NCI-H524 treated with DMSO at 0.1 percent for 48 hours (cell line): ENCODE measurements at places on chromosomes 6 and 20.

DNA sequence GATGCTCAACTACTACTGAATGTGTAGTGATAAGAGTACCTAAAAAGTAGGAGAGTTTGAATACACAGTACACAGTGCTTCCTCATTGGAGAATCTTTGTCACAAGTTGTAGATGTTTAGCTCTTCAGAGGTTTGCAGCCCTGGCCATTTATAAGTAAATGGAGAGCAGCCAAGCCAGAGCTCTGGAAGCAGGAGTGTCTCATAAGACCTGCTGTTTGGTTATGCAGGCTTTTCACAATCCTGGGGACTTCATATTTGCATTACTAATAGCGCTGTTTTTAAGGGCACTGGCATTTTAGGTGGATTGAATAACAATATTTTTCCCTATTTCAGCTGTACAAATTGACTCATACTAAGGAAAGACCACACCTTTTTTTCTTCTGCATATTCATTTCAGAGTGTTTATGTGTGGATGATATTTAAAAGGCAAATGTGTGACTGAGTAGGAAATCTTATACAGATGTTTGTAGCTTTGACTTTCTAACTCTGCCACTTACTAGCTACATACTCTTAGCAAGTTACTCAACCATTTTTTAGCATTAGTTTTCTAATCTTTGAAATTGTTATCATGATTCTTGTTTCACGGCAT, 730.5 kb upstream of the MAP3K7 start:
- no peak for DNase-seq

DNA sequence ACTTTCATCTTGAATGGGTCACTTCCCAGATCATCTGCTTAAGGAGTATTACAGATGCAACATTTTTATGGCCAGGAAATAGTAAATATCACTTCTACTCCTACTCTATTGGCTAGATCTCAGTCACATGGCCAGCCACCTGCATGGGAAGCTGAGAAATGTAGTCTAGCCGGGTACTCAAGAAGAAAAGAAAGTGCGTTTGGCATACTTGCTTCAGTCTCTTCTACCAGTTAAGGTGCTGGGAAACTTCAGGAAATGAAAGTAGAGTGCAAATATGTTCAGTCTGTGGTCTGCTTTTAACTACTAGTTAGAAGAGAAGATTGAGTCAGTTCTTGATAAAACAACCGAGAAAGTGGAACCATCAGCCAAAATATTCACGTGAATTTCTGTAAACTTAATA, 129.2 kb downstream of the PDSS2 start:
- DNase-seq, result no peak

GRCh38 chr6:148955441-148955840, 208.6 kb downstream of the UST start:
- DNase-seq, result no peak

DNA sequence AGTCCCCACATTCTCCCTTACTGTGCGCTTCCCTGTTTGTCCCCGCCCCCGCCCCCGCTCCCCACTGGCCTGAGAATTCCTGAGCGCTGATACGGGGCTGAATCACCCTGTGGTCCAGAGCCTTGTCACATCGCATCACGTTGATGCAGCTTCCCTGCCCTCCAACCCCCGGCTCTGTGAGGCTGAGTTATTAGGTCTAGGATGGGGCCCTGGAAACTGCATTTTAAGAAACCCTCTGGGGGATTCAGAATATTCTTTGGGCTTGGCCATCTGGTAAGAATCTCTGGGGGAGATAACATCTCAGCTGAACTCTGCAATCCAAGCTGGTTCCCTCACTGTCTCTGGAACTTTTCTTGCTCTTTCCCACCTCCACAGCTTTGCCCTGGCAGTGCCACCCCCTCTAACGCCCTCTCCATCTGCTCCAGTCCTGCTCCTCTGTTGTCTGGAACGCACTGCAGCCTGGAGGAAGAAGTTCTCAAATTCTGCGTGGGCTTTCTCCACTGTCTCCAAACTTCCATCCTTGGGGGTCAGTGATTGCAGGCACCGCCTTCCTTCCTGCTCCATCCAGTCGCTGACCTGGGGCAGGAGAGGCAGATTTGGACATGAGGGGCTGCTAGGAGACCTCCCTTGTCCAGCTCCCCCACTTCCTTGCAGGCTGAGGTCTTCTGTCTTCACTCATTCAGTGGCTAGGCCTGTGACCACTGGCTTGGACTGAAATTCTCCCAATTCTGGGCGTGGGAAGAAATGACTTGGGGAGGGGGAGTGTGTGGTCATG, 42.6 kb downstream of the KIAA1755 start:
- no peak for DNase-seq

DNA sequence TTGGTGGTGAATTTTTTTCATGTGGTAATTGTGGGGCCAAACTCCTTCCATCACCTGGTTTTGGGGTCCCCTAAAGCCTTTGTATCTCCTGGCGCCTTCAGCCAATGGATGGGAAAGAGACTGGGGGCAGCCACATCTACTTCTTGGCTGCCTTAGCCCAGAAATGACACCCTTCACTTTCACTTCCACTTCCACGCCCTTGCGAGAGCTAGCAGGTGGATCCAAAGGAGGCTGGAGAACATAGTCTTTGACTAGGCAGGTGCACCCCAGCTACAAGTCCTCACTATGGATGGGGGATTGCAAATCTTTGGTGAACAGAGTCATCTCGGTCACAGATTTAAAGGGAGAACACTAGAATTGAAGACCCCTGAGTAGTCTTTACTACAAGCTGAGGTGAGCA, 70.8 kb downstream of the NDUFAF5 start:
- no peak for DNase-seq

DNA sequence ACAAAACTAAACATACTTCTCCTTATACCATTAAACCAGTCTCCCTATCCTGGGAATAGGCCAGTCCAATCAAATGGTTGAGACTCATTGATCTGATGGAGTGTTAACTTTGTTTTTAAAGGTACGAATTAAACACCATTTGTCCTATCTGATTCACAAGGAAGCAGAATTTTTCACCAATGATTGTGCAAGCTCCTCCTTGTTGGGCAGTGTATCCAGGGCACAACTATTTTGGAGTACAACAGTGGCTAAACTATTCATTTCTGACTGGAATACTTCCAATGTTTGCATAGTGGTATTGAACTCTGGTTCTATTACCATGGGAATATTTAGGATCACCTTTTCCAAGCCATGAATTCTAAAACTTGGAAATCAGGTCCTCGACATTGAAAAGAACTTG, 5.4 kb upstream of the PPP1R3G start:
- DNase-seq, result no peak

- DNase-seq, result no peak
Observed at GRCh38 chr20:23407781-23408464, 13.4 kb downstream of the NAPB start.

DNA sequence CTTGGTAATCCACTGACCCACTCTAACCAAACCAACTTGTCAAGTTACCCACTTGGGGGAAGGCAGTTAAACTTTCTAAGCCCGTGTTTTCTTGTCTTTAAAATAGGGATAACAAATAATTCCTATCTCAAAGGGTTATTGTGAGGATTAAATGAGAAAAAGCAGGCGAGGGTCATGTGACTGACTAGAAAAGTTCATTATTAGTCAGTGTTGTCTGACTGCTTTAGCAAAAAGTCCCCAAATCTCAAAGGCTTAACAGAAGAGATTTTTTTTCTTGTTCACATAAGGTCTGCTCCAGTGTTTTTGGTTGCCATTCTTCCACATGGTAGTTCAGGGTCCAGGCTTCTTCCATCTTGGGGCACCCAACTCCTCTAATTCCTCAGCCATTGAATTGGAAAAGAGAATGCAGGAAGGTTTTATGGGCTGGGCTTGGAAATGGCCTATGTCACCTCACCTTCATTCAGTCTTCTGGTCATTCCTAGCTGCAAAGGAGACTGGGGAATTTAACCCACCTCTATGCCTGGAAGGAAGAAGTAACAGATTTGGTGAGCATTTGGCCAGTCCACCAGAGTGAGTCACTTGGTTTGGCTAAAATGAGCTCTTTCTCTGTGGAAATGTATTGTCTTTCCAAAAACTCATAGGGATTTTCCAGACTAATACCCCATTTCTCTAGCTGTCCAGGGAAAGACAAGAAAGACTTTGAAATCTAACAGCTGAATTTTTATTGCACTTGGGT, 77.0 kb downstream of the CAP2 start:
- no peak for DNase-seq

GRCh38 chr20:8766868-8767390, 302.0 kb upstream of the PLCB4 start:
- no peak for DNase-seq

- DNase-seq, result no peak
Observed at GRCh38 chr20:2697768-2698167, 5.2 kb downstream of the EBF4 start.

DNA sequence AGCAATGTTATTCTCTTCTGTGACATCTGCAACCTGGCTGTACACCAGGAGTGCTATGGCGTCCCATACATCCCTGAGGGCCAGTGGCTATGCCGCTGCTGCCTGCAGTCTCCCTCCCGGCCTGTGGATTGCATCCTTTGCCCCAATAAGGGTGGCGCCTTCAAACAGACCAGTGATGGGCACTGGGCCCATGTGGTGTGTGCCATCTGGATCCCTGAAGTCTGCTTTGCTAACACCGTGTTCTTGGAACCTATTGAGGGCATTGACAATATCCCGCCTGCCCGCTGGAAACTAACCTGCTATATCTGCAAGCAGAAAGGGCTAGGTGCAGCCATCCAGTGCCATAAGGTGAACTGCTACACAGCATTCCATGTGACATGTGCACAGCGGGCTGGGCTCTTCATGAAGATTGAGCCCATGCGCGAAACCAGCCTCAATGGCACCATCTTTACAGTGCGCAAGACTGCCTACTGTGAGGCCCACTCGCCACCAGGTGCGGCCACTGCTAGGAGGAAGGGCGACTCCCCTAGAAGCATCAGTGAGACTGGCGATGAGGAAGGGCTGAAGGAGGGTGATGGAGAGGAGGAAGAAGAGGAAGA, 4.6 kb downstream of the BRPF3 start:
- DNase-seq, result no peak

DNA sequence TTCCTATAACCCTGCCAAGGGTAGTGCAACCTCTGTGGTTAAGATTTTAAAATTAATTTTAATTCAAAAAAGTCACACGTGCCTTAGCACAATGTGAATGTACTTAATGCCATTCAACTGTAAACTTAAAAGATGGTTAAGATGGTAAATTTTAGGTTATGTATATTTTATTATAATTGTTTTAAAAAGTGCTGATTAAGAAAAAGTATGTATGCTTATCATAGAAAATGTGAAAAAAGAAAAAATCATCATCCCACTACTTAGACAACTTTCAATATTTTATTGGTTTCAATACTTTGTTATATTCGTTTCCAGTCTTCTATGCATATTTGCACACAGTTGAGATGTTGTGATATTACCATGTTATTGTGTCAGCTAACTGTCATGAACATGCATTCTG, 18.7 kb downstream of the ARFGEF2 start:
- no peak for DNase-seq

- DNase-seq, result no peak
Observed at GRCh38 chr20:63500902-63501817, 2.3 kb upstream of the EEF1A2 start.

DNA sequence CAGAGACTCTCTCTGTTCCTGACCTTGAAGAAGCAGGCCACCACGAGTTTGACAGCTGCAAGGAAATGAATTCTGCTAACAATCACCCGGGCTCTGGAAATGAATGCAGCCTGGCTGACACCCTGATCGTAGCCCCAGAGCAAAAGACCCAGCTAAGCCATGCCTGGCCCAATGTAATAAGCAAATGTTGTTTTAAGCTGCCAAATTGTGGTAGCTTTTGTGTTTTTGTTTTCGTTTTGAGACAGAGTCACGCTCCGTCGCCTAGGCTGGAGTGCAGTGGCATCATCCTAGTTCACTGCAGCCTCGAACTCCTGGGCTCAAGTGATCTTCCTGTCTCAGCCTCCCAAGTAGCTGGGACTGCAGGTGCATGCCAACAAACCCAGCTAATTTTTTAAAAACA, 3.3 kb upstream of the OXT start:
- DNase-seq, result no peak

DNA sequence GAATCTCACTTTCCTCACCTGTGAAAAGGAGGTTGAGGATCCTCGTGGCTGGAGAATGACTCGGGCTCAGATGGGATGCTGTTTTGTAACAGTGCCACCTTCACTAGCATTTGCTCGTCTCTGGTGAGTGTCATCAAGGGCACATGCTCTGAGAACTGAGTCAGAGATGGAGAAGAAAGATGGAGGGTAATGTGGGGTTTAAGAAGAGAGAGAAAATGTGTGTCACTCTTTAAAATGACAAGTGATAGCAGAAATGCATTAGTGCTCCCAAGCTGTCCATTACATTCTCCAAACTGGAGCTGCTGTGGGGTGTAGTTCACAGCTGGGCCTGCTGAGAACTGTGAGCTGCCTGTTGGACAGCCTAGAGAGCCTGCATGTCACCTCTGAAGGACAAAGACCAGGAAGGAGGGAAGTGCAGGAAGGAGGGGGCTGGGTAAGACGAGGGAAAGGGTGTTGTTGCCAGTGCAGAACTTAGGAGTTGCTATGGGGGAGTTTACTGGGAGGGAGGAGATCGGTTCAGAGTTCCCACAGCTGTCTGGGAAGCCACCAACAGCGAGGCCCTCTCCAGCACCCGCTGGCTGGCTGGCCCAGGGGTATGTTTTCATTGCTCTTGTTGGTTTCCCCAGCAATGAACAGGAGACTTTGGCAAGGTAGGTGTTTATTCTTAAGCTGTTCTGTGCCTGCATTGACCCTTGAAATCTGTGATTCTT, 19.8 kb downstream of the GMPR start:
- no peak for DNase-seq

DNA sequence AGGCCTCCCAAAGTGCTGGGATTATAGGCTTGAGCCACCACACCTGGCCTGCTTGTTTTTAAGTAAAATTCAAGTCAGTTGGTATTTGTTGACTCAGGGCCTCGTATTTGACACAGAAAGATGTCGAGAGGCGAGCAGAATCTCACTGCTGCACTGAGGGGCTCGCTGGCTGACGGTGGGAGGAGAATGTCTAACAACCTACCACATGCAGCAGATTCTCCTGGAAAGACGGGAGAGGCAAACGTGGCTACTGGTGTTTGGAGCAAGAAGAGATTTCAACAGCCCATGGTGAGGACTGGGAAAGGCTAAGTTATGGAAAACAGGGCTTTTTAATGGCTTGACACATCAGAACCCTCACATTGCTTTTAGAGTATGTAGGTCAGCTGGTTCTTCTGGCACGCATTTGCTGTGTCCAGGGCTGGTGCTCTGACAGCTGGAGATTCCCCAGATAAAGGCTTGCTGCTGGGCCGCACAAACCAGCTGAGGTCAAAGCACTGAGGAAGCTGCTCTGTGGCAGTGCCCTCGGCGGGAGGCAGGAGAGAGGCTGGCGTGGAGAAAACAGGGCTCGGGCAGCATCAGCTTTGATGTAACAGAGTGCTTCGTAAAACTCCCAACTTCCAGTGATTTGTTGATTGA, 84.2 kb upstream of the FRMD1 start:
- DNase-seq, result no peak

GRCh38 chr6:114292431-114292830, 50.4 kb downstream of the HS3ST5 start:
- no peak for DNase-seq

DNA sequence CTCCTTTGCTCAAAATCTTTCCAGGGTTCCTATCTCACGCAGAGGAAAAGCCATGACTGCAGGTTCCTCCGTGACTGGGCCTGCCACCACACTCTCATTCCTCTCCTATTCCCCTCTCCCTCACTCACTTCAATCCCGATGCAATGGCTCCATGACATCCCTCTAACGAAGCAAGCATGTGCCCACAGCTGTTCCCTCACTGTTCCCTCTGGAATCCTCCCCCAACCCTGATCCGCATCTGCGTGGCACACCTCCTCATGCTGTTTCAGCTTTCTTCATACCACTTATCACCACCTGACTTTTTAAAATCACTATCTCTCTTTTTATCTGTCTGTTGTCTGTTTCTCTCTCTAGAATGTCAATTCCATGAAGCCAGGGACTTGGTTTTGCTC, 25.5 kb downstream of the ANGPT4 start:
- no peak for DNase-seq
